ENCODE measurements at places on chromosomes 4 and X.

DNA sequence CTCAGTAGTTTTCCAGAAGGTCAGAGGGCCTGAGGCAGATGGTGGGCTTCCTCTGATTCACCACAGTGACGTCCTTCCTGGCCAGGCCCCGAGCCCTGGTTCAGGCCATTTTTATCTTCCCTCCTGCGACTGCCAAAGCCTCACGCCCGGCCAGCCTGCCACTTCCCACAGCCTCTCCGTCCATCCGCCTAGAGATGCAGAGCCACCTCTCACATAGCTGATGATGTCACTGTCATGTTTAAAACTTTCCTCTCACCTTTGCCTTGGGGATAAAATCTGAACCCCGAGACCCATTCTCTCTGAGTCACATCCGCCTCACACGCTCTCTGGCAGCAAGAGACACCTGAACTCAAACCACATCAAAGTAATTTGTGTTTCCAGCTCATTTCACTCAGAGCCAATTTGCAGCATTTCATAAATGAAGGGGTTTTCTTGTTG lies 175.3 kb downstream of the QDPR start:
- peak; percentile 60 for DNase-seq

DNA sequence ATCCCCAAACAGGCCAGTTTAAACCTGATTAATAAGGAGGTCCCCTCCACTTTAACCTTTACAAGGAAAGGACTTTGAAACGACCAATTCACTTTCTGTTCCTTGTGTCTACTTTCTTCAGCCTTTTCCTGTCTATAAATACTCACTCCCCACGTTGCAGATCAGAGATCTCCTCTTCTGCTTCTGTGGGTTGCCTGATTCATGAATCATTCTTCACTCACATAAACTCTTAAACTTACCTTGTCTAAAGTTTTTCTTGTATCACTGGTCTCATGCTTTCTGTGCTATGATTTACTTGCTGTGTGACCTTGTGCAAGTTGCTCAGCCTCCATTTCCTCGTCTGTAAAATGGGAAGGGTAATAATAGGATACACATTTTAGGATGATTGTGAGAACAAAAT lies 236.1 kb downstream of the QDPR start:
- DNase-seq: no peak

- no peak for DNase-seq
These were observed 76.2 kb upstream of the PAQR3 start for GRCh38 chr4:79015411-79015810.

DNA sequence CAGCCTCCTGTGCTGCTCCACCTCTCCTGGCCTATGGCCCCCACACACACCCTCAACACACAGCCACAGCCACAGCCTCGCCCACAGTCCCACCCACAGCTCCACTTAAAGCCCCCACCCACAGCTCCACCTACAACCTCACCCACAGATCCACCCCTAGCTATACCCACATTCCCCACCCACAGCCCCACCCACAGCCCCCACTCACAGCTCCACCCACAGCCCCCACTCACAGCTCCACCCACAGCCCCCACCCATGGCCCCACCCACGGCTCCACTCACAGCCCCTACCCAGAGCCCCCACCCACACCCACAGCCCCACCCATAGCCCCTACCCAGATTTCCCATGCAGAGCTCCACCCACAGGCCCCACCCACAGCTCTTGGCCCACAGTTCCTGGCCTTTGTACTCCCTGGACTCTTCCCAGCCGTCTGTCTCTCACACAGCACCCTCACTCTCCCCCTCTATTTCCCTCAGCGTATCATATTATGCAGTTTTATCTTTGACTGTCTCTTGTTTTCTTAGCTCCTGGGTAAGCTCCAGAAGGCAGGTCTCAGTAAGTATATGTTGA lies 322.5 kb downstream of the EVC2 start:
- DNase-seq: no peak

GRCh38 chrX:133846311-133846710 lies 139.1 kb downstream of the GPC3 start:
- DNase-seq: no peak

DNA sequence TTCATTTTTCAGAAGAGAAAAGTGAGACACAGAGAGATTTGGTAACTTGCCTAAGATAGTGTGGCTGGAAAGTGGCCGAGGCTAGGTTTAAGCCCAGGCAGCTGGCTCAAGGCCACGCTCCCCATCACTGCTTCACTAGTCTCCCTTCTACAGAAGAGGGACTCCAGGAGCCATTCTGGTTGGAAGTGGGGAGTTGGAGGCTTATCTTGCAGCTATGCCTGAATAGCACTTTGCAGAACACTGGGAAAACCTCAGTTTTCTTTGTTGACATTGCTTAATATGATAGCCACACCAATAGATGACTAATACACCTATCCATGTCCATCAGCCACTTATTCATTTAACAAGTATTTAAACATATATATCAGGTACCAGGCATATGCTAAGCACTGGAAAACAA lies 18.5 kb downstream of the LRRC66 start:
- DNase-seq: no peak

DNA sequence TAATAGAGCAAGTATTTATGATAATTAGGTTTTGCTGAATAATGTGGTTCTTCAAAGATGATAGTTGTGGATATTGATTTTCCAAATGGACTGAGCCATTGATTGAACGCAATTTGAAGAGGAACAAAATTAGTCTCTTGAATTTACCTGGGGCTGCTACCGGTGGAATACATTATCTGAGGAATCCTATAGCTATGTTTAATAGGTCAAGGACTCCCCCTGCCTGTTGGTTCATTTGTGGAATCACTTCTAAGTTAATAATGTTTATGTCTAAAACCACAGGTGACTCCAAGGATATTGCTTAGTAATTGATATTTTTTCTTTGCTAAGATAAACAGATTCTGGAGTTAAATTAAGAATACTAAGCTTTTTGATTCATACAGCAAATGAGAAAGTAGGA lies 576.0 kb upstream of the PABPC4L start:
- DNase-seq: no peak

- DNase-seq: no peak
These were observed 5.6 kb downstream of the G6PD start for GRCh38 chrX:154540897-154541535.

DNA sequence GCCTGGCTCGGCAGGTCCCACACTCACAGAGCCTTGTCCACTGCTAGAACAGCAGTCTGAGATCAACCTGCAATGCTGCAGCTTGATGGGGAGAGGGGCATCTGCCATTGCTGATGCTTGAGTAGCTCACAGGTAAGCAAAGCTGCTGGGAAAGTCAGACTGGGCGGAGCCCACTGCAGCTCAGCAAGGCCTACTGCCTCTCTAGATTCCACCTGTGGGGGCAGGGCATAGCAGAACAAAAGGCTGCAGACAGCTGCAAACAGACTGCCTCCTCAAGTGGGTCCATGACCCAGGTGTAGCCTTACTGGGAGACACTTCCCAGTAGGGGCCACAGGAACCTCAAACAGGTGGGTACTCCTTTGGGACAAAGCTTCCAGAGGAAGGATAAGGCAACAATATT lies 110.6 kb upstream of the ADAMTS3 start:
- DNase-seq: no peak

DNA sequence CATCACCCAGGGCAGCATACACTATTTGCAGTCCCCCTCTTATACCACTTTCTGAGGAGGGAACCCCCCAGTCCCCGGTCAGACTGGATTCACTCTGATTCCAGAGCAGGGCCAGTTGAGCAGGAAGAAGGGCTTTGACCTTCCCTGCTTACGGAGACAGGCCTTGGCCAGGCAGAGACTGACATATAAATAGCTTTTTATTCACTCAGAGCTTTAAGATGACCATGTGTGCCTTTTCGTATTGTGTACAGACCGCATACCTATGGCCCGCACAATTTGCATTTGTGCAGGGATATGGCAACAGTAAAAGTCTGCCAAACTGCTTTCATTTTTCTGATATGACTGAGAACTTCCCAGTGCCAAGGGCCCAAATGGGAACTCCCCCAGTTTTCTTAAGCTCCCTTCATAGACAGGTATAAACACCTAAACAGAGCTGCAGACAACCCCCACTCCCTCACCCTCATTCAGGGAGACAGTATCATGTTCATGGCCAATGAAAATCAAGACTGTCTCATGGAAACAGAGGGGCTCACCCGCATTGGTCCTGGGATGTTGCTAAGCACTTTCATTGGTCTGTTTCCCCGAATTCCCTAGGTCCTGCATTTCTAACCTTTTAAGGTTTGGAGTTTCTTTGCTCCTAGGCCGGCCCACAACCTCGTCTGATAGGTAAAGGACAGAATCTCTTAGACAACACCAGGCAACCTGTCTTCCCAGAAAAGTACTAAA lies 86.0 kb downstream of the RTL5 start:
- DNase-seq: no peak

DNA sequence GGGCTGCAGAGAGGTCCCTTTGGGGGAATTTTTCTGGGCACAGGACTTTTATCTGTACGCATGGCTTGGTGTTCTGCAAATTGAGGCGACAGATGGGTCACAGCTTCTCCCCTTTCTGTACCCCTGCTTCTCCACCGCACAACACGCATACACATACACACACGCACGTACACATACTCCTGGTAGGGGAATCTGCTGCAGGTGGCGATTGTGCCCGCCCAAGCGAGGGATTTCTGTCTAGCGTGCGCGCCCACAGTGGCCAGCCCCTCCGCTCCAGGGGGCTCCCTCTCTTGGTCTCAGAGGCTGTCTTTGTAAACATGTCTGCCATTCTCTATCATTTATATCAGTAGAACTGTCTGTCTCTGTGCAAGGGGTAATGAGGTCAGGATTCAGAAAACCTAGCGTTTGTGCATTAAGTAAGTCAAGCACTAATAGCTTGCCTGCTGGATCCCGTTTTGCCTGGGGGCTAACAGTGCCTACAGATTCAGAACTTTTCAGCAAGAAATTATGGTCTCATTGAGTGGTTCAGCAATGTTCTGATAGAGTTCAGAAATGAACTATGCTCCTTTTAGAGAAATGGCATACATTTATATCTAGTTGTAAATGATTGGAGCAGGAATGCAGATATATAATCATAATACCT lies 2.2 kb downstream of the GRID2 start:
- no peak for DNase-seq

DNA sequence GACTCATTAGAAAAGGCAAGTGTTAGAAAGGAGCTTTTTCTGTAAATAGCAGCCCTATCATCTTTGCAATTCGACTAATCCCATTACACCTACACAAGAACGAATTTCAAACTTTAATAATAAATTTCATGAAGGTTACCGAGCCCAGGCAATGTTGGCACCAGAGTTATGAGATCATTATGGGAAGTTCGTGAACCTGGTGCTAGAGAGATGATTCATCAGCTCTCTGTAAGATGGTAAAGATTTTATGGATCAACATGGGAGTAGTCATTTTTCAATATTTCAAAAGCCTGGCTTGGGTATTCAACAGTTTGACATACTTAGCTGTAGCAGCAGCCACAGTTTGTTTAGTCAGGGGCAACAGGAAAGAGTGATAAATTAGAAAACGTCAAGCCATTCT lies 35.8 kb downstream of the AMELX start:
- no peak for DNase-seq

- DNase-seq: no peak
These were observed 180.7 kb upstream of the PGRMC2 start for GRCh38 chr4:128468123-128468989.

DNA sequence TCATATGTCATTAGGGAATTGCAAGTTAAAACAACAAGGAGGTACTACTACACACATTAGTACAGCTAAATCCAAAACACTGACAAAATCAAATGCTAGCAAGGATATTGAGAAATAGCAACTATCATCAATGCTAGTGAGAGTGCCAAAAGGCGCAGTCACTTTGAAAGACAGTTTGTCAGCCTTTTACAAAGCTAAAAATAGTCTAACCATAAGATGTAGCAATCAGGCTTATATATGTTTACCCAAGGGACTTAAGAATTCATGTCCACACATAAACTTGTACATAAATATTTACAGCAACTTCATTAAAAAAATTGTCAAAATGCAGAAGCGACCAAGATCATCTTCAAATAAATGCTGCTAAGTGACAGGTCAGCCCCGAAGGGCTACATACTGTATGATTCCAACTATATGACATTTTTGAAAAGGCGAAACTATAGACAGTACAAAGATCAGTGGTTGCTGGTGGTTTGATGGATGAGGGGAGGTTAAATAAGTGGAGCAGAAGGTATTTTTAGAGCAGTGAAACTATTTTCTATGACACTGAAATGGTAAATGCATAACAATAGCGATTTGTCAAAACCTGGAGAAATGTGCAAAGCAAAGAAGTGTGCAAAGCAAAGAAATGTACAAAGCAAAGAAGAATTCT lies 704.8 kb downstream of the ARAP2 start:
- no peak for DNase-seq

- DNase-seq: no peak
These were observed 1.1 kb downstream of the PDE6B start for GRCh38 chr4:626201-627091.

DNA sequence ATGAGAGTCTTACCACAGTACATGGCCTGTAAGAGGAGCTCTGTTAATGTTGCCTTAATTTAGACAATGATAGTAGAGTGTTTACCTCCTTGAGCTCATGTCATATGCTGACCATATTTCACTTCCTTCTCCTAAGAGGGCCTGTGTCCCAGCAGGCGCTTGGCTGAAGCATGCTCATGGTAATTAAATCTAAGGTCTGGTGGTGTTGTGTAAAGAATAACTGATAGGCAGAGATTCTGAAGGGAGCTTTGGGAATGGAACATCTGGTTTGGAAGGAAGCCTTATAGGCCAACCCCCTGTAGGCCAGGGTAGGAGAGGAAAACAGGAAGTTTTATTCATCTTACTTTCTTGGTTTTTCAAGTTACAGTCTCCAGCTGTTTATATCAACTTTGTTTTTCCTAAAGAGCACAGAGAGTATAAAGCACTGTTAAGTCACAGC lies 300.2 kb downstream of the USP46 start:
- DNase-seq: no peak

- no peak for DNase-seq
These were observed 393 bp downstream of the SH3KBP1 start for GRCh38 chrX:19886883-19887531.

DNA sequence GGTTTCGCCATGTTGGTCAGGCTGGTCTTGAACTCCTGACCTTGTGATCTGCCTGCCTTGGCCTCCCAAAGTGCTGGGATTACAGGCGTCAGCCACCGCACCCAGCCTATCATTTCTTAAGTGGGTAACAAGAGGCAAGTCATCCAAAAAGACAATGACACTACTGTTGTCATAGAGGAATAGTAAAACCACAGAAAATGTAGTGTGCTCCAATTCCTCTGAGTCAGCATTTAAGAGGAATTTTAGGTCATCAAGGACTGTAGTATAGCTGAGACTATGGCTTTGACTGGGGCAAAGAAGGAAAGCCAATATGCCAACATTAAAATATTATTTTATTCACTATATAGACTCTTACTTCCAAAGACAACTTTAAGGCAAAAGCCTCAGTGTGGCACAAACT lies 48.4 kb downstream of the ATP8A1 start:
- DNase-seq: no peak

- DNase-seq: no peak
These were observed 372.7 kb downstream of the INPP4B start for GRCh38 chr4:142473218-142473959.

DNA sequence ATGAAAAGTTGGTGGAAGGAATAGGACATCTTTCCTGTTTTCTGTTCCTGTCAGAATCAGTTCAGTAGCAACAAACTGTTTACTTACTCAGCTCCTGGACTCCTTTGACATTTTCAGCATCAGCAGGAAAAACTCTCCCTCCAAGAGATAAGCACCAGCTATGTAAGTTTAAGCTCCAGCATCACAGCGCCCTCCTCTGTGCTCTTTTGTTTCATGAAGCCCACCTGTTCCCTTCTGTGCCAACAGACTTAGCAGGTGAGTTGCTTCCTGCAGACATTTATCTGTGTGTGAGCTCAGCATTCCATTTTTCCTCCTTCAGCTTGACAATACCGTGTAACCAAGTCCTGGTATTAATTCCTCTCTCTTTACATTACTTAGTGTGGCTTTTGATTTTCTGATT lies 644.1 kb upstream of the AGA start:
- no peak for DNase-seq

- DNase-seq: no peak
These were observed 223.0 kb upstream of the PSAPL1 start for GRCh38 chr4:7657545-7658297.
